Left cardiac atrium (tissue), 4 donors: ENCODE measurements at places on chromosomes 1 and 21.

DNA sequence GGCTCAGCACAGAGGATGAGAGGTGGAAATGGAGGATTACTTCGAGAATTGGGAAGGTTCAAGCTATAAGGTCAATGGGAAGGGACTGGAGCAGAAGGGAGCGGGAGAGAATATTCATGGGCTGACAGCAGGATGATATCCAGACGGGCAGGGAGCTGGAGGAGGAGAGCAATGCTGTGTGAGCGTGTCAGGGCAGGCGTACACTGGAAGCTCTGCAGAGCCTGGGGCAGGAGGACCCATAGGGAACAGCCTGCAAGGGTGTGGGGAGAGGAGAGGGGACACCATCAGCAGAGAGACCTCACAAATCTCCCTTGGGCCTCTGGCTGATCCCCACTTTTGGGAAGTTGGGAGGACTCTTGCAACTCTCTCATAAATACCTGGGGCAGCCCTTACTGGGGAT lies 13.7 kb downstream of the CSF1 start:
- DNase-seq: no peak

GRCh38 chr1:227033880-227034279 lies 93.8 kb downstream of the COQ8A start:
- DNase-seq: no peak

GRCh38 chr1:189805735-189806134 lies 671.9 kb downstream of the BRINP3 start:
- DNase-seq: no peak

DNA sequence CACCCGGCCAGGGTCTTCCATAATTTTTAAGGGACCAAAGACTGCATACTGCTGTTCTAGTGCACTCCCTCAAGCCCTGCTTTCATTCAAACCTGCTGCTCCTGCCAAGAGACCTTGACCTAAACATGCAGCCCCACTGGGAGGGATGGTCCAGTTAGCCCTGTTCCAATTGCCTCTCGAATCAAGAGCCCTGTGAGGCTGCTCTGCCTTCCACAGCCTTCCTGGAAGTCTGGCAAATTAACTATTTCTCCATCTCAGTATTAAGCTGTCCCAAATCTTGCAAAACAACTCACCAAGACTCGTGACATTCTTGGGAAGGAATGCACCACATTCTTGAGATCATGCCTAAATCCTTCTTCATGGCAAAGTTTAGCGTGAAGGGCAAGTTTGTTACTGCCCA lies 231.3 kb downstream of the C1orf94 start:
- no peak for DNase-seq

DNA sequence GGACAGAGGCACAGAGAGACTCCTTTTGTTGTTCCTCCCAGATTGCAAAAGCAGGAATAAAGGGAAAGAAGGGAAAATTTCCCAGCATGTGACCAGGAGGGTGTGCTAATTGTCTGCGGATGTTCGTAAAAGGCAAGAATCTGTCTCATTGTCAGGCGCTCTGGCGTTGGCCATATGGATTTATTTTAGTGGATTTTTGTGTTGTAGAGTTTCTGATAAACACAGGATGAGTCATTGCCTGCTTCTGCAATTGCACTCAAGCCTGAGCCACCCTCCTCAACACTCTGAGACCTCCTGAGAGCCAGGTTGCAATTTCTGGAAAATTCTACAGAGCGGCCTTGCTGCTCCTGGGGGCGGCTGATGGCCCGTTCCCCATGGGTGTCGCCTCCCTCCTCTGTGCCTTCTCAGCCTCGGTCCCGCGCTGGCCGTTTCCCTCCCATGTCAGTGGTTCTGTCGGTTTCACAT lies 227.7 kb downstream of the KAZN start:
- no peak for DNase-seq

DNA sequence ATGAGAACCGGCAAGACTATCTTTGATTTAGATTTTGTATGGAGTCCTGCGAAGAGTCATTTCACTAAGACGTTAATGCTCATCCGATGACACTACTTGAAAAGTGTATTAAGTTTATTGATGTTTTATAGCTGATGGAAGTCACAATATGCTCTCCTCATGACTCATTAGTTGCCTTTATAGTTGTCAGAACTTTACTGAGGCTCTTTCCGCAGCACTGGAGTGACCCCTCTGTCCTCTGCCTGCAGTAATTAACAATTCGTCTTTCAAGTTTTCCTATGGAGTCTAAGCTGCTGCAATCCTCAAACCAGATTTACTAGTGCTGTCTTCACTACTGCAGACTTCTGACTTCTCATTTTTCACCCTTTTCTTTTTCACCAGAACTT lies 853 bp downstream of the USP16 start:
- DNase-seq: no peak

- DNase-seq: no peak
These were observed 1010.3 kb downstream of the KCNT2 start for GRCh38 chr1:195597891-195598290.

- DNase-seq: peak; percentile 84
These were observed 35.9 kb upstream of the RASAL2 start for GRCh38 chr1:178057912-178058534.

GRCh38 chr1:160520999-160521398 lies 2.1 kb downstream of the SLAMF6 start:
- DNase-seq: no peak

GRCh38 chr1:147486876-147487656 lies 54.2 kb upstream of the BCL9 start:
- DNase-seq: no peak

DNA sequence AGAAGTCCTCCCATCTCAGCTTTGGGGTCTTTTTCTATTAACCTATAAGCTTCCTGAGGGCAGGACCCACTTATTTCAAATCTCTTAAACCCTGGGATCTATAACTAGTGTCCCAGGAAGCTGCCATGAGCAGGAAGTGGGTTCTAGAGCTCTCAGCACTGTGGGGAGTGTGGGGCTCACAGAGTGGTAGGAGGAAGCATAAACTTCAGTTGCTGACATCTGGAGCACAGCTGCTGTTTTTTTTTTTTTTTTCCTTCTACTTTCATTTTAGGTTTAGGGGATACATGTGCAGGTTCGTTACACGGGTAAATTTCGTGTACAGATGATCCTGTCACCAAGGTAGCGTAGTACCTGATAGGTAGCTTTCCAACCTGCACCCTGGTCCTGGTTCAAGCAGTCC lies 59.3 kb downstream of the AK4 start:
- DNase-seq: no peak

DNA sequence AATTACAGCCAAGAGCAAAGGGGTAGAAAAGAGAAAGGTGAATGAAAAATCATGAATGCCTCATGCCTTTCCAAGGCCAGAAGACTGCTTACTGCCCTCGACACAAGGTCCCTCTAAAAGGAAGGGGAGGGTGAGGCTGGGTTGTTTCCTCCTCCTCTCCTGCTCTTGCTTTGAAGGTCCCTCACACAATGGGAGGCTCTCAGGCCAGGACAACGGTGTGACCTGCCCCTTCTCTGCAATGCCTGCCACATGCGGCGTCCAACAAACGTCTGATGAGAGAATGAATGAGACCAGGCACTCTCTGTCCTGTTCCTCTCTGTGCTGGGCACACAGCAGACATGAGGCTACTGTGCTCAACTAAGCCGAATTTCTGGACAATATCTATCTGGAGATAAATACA lies 51.3 kb downstream of the SSBP3 start:
- DNase-seq: no peak

DNA sequence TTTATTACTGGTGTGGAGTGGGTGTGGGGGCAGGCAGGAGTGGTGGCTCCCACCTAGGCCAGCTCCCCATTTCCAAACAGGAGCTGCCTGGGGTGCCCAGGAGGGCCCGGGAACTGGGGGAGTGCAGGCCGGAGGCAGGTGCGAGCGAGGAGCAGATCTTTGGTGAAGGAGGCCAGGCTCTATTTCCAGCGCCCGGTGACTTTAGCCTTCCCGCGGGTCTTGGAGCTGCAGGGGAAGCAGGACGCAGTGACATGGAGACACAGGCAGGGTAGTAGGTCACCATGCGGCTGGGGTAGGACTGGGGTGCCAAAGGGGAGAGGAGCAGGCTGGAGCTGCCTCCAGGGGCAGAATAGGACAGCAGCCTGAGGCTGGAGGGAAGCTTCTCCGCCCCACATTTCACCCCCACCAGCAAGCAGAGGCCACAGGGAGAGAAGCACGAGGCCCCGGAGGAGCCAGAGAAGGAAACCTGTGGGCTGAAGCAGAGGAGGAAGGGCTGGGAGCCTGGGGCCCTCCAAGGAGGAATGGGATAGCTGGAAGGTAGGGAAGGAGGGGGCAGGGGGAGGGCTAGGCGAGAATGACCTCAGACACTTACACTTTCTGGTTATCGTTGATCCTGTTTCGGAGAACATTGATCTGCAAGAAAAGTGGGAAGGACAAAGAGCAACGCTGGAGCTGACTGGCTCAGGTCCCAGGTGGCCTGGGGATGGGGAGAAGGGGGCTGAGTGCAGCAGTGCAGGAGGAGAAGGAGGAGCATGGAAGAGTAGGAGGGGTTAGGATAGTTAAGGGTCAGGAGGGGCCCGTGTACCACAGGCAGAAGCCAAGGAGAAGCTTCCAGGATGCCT lies 18.2 kb downstream of the TNNT2 start:
- no peak for DNase-seq

DNA sequence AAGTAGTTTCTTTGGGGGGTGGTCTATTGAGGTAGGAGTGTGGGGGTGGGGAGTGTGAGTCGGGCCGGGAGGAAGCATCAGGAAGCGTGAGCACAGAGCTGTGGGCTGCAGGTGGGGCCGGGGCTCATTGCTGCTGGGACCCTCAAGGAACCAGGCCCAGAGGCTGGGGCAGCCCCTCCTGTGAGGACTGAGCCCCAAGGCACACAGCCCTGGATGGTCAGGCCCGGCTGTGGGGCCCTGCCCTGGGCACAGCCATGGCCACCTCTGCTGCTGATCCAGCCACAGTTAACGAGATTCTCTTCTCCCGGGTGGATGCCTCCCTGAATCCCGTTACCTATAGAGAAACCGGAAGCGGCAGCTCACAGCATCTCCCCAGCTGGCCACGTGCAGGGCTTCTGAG lies 22.9 kb upstream of the SUMO3 start:
- no peak for DNase-seq

- peak; percentile 18 for DNase-seq
These were observed 1.8 kb upstream of the PRXL2B start for GRCh38 chr1:2584686-2585317.

GRCh38 chr1:24036088-24036487 lies 56.0 kb upstream of the SRSF10 start:
- DNase-seq: no peak

DNA sequence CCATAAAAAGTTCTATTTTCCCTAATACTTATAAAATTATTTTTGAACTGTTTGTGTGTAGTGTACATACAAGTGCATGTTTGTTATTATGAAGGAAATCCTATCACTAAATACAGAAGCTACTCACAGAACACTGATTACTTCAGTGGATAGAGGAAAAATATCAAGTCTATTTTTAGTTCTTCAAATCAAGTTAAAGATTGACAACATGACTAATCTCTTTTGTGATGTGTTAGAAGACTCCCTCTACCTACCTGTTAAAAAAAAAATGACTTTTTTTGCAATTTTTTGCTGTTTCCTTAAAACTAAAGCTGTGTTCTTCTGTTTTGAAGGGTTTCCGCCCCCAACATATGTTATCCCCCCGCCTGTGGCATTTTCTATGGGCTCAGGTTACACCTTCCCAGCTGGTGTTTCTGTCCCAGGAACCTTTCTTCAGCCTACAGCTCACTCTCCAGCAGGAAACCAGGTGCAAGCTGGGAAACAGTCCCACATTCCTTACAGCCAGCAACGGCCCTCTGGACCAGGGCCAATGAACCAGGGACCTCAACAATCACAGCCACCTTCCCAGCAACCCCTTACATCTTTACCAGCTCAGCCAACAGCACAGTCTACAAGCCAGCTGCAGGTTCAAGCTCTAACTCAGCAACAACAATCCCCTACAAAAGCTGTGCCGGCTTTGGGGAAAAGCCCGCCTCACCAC lies 45.5 kb downstream of the NCF2 start:
- no peak for DNase-seq

DNA sequence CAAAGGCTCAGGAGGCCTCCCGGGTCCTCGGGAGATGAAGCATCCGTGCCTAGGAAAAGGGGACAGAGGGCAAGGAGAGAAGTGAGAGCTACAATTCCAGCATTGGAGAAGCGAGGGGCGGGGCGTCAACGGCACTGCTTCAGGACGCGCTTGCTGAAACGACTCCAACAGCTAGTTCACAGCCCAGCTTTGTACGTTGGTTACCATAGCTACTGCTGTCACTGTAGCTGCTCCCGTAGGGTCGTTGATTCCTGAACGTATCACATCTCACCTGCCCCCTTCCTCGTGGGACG lies 63.1 kb downstream of the TOR1AIP2 start:
- peak; percentile 80 for DNase-seq

- DNase-seq: no peak
These were observed 343.1 kb downstream of the NPHP4 start for GRCh38 chr1:5649166-5649551.

DNA sequence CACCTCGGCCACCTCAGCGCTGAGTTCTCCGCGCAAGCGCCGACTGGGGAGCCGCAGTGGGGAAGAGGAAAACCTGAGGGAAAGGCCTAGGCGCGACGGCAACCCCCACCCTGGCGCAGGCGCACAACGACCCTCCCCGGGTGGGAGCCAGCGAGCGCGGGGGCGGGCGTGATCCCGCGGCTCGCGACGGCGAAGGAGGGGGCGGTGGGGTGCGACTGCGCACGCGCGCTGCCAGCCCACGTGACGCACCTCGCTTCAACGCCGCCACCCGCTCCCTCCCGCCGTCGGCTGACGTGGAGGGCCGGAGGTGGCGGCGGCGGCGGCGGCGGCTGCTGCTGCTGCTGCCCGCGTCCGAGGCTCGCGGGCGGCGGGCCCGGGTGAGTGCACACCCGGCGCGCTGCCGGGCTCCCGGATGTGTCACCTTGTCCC lies at the start of the genes PIGP and TTC3:
TSS of gene PIGP (minus strand) at position 84 of the 429 bp plus-strand sequence. CDS start 556 bp downstream, outside the sequence.
TSS of gene TTC3 (plus strand) at position 267 of the 429 bp plus-strand sequence. CDS start 14,004 bp downstream, outside the sequence.
- peak; percentile 95 for DNase-seq

DNA sequence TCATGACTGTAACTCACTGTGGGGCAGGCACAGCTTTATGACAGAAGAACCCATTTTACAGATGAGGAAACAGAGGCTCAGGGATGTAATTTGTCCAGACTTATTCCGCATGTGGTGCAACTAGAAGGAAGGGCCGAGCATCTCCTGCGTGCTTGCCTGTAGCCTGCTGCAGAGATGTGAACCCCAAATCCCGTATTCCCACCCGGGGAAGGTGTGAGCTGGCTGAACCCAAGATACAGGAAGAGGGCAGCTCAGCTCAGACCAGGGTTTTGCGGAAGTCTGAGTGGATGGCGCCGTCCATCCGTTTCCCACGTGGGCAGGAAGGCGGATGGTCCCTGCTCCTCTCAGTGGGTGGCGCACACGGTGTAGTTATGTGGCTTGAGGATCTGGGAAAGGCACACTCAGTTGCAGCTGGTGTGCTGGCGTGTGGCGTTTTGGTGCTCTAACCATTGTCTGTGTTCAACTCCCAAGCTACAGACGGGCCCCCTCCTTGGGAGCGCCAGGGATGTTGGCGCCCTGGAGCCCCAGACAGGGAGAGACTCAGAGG lies 1.2 kb downstream of the CROCC start:
- DNase-seq: peak; percentile 7

- no peak for DNase-seq
These were observed 49.0 kb upstream of the ETS2 start for GRCh38 chr21:38756746-38757145.
